ENCODE measurements at places on chromosomes 7 and 10. TPM values are rescaled to one million over a fixed set of nuclear protein-coding genes. Genes with fewer than 3 reads are reported as not detected.
A peak's percentile ranks its signal among the peaks of the same experiment; 100 is the strongest.

- no peak for DNase-seq
These were observed 303.9 kb downstream of the WDR37 start for GRCh38 chr10:1360011-1360557.

- no peak for DNase-seq
These were observed 155.6 kb downstream of the RAPGEF5 start for GRCh38 chr7:22201186-22201880.

DNA sequence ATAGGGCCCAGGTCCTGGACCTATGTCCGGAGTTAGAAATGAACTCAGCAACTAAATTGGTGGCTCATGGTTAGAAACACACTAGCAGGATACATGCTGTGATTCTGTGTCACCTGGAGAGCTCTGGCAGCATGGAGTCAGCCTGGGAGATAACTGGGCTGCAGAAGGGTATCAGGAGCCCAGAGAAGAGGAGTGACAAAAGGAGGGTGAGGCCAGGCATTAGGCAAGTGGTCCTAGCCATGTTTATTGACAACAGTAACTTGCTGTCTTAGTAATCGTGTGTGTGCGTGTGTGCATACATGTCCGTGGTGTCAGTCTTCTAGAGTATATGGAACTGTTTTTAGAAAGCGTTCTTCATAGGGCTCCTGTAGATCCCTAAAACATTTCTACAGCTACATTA, 157.5 kb upstream of the PHYHIPL start:
- no peak for DNase-seq

DNA sequence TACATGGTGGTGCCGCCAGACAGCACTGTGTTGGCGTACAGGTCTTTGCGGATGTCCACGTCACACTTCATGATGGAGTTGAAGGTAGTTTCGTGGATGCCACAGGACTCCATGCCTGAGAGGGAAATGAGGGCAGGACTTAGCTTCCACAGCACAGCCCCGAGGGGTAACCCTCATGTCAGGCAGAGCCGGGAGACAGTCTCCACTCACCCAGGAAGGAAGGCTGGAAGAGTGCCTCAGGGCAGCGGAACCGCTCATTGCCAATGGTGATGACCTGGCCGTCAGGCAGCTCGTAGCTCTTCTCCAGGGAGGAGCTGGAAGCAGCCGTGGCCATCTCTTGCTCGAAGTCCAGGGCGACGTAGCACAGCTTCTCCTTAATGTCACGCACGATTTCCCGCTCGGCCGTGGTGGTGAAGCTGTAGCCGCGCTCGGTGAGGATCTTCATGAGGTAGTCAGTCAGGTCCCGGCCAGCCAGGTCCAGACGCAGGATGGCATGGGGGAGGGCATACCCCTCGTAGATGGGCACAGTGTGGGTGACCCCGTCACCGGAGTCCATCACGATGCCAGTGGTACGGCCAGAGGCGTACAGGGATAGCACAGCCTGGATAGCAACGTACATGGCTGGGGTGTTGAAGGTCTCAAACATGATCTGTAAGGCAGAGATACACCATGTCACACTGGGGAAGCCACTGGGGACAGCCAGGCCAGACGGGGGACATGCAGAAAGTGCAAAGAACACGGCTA, 104.6 kb upstream of the TNRC18 start:
- DNase-seq, result peak; percentile 60

DNA sequence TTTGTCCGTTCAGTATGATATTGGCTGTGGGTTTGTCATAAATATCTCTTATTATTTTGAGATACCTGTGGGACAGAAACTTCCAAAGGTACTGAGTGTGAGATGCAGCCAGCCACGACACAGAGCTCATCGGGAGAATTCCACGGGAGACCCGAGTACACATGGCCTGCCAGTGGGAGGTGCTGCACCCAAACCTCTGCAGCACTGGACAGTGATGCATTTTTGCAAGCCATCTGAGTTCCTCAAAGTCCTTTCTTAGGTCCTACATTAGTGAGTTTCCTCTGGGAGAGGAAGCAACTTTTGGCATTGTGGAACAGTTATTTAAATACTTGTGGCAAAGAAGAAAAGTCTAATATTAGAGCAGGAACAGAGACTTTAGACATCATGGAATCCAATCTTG, 77.5 kb downstream of the ARID5B start:
- DNase-seq, result no peak

Gene SPDYE6
- not detected for total RNA-seq
